Central memory CD4-positive, alpha-beta T cell (primary cell): ENCODE measurements at places on chromosomes 11 and 22.

GRCh38 chr22:48507171-48507570 is 1320.5 kb downstream of the BRD1 start:
- DNase-seq = no peak

- no peak for DNase-seq
Measured at GRCh38 chr11:105867742-105868141, 154.3 kb downstream of the MSANTD4 start.

GRCh38 chr11:12706545-12707499 is 32.6 kb downstream of the TEAD1 start:
- no peak for DNase-seq

- no peak for DNase-seq
Measured at GRCh38 chr22:44451016-44451415, 47.0 kb downstream of the RTL6 start.

GRCh38 chr22:45164270-45165088 is 754 bp downstream of the NUP50 start:
- DNase-seq = peak; percentile 9

DNA sequence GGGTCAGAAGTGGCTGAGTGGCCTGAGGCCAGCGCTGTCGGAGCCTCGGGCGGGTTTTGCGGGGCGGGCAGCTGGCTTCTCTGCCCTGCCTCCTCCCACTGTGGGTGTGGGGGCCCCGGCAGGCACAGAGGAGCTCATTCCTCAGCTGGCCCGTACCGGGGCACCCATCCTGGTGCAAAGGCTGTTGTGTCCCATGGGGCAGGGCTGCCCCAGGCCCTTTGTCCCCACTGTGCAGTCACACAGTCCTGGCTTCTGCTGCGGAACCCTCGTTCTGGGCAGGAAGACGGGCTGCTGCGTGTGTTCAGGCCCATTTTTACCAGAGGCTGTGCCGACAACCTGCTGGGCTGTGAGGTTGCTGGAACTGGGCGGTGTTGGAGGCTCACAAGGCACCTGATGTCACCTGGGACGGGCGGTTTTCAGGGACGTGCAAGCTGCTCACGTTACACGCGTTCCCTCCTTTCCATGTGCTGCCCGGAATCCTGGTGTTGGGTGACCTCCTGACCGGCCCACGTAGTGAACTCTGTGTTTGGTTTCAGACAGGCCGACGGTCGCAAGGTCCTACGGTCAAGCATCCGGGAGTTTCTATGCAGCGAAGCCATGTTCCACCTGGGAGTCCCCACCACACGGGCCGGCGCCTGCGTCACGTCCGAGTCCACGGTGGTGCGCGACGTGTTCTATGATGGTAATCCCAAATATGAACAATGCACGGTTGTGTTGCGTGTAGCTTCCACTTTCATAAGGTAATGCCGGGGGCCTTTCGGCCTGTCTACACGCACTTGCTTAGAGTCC is 5.2 kb downstream of the SELENOO start:
- DNase-seq = no peak

GRCh38 chr11:638631-639331 is 1.7 kb downstream of the DRD4 start:
- DNase-seq = no peak

- no peak for DNase-seq
Measured at GRCh38 chr11:65858681-65859087, 704 bp upstream of the CFL1 start.

GRCh38 chr11:8758619-8759169 is 76.1 kb downstream of the RPL27A start:
- DNase-seq = no peak
